GM12865 (cell line): ENCODE measurements at places on chromosomes 12 and 14.

- DNase-seq, result peak; percentile 3
Observed at GRCh38 chr14:30296931-30297405, 262.0 kb upstream of the G2E3 start.

DNA sequence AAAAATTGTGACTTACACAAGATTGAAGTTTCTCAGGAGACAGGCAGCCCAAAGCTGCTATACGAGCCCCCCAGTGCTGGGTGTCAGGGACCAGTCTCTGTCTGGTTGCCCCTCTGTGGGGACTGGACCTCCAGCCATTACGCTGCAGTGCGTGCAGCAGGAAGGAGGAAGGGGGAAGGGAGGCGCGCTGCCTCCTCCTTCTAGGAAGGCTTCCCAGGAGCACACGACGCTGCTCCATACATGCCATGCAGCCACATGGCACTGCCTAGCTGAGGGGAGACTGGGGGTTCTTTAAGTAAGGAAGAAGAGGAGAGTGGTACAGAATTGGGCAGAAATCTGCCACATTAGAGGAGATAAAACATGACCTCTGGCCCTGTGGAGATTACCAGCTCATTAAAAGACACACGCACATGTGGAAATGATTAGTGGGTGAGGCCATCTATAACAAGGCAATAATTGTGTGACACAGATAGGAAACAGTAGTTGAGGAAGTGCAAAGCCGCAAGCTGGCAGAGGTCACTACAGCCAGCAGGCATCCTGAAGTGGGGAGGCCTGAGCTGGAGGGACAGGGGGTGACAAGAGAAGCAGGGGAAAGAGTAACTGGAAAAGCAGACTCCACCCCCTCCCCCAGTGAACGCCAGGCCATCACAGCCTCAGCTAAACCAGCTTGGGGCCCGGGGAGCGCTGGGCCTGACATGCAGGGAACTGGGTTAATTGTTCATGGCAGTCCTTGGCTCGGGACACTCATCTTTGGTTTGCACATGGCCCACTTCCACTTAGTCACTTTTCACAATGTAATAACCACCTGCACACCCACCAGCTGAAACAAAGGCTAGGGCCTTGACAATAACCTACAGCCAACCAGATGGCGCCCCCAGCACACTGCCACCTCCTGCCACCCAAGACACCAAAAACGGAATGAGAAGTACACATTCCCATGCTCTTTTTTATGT is 39.6 kb downstream of the CCDC88C start:
- DNase-seq, result peak; percentile 54

DNA sequence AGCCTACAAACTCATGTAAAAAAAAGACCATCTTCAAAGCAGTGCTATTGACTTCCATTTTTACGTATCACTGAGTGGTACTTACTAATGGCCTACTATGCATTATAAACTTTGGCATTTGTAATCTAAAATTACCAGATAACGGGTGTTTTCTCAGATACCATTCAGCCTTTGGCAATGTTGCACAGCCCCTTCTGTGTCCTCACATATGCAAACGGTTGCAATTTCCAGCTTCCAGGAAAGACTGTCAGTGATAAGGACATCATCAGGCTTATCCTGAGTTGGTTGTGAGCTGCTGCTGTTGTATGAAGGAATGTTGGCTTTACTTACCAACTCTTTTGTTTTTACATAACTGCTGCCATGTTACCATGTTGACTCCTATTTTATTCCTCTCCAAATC is 1.6 kb upstream of the SLC6A13 start:
- no peak for DNase-seq

GRCh38 chr12:32454866-32455265 is 55.5 kb downstream of the FGD4 start:
- DNase-seq, result no peak

- DNase-seq, result no peak
Observed at GRCh38 chr12:105252901-105253300, 16.9 kb upstream of the APPL2 start.

DNA sequence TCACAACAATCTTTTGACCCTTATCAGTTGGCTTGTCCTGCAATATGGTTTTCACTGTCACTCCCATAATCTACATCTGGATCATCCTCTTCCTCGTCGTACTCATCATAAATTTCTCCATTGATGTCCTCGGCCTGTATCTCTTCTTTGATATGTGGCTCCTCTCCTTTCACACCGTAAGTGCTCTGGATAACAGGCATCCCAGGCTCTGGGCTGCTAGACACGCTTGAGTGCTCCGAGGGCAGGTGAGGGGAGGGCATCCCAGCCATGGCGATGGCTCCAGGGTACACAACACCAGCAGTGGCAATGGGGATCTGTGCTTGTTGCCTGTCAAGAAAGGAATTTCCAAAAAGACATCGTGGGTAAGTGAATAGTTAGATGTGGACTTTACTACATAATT is 415.3 kb downstream of the SOX5 start:
- no peak for DNase-seq

DNA sequence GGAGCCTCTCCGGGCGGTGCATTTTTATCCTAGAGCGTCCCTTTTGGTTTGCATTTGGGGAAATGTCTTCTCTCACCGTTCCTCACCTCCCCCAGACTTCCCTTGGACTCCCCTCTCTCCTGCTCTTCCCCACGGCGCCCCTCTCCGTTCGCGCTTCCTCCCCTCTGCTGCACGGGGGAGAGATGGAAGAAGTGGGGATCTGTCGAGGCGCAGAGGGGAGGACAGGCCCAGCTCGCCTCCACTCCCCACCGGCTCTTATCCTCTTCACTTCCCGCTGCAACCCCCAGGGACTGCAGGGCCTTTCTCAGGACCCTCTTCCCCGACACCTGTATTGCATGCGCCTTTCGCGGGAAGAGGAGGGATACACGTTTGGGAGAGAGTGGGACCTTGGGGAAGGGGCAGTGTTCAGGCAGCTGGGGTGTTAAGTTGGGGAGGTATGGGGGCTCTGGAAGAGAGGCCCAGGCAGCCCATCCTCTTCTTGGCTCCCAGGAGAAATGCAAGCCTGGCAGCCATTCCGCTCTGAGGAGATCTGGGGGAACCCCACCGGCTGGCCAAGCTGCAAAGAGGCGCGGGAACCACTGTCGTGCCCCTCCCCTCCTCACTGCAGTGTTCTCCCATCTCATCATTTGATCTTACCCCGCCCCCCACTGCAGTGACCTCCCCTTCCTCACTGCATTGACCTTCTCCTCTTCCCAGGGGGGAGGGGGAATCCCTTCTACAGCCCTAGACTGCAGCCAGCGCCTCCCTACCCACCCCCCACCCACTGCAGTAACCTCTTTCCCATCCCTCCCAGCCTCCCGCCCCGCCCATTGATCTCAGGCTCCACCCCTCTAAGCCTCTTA is 788 bp downstream of the ENO2 start:
- no peak for DNase-seq

DNA sequence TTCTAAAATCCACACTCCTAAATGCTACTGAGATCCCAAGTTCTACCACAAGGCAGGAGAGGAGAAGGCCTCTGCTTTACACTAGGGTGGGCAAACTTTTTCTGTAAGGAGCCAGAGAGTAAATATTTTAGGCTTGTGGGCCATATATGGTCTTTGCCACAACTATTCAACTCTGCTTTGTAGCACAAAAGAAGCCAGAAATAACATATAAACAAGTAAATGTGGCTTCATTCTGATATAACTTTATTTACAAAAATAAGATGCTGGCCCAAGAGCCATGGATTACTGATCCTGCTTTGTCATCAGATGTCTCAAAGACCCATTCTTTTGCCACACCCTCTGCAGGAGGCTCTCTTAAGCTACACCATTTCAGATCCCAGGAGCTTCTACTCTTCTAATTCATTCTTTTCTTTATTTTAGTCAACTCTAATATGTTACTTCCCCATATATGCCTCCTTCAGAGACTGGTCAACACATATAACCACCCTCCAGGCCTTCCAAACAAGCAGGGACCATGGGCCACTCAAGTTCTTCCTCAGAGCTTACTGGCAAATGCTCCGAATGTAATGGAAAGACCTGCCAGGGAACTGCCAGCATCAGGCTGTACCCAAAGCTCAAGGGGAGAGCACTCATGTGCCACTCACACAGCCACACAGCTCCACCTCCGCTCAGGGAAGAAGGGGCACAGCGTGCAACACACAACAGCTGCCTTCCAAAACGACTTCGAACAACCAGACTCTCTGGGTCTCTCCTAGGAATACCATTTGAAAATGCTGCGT is 15.6 kb downstream of the APPL2 start:
- no peak for DNase-seq

DNA sequence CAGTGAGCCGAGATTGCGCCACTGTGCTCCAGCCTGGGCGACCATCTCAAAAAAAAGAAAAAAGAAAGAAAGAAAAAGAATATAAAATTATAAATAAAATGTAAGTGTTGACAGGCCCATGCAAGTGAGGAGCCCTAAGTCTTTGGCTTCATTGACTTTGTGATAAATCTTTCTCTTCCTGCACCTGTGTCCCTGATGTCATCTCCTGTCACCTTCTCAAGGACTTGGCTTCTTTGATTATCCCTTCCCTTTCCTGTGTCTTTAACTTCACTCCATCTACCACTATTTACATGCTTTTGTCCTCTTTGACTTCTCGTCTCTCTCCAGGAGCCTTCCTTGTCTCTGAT is 33.6 kb upstream of the WNK1 start:
- no peak for DNase-seq

DNA sequence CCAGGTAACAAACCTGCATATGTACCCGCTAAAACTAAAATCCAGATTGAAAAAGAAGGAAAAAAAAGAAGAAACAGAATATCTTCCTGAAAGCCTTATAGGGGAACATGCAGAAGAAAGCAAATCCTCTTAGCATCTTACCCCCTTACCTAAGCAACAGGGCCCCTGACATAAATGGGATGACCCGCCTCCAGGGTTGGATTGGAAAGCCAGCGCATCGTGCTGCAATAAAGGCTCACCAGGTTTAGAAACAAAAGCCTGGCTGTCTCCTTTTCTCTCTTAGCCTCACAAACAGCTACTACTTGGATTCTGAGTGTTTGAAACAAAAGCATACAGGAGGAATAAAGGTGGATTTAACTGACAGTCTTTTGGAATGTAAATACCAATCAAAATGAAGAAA is 13.8 kb upstream of the ADCK1 start:
- DNase-seq, result no peak

DNA sequence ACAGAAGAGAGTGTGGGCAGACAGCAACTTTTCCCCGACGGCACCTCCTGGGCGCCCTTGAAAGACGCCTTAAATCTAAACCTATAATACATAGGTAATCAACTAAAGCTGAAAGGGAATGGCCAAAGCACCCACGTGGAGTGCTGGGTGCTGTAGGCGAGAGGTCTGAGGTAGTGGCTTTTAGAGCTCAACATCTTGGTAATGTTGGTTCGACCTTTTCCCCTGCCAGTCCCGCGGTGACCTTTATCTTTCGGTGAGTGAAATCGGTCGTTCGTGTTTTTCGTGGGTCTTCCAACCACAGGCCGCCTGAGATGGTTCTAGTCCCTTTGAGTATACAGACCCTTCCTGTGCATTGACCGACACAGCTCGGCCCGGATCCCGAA is 9.1 kb downstream of the OR6S1 start:
- peak; percentile 51 for DNase-seq

DNA sequence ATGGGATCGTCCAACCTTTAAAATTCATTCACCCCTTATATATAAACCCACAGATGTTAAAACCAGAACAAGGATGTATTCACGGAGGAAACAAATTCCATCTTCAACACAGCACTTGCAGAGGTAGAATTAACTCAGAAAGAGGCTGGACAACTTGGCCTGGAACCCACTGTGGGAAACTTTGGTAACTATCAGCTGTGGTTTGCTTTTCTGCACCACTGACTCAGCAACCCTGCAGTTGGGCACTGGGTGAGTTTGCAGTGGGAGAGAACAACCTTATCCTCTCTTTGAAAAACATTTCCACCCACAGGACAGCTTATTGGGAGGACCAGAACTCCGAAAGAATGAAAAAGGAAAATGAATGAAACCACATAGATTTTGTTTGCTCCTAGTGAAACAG is 66.3 kb downstream of the ZNF664 start:
- DNase-seq, result no peak

DNA sequence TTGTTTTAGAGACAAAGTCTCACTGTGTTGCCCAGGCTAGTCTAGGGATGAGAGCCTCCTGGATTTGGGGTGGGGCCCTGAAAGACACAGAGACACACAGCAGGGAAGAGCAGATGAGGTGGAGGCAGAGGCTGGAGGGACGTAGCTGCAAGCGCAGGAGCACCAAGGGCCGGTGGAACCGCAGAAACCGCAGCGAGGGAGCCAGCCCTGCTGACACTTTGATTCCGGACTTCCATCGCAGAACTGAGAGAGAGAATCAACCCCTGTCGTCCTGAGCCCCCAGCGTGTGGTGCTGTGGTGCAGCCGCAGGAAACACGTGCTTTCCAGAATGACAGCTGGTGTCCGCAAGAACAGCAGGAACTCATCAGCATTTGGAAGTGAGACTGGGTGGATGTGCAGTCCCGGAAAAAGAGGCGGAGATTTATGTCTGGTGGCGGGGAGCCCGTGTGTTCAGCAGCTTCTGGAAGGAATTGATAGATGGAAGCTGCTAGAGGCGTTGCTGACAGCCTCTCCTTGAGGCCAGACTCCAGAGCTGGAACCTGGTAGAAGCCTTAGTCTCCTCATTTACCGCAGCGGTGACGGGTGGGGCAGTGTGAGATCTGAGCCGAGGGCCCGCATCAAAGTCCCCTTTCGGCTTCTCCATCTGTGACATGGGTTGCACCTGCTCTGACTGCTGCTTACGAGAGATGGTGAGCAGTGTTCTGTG is 21.9 kb upstream of the KLC1 start:
- DNase-seq, result peak; percentile 90

GRCh38 chr12:54328595-54329337 is 3.8 kb downstream of the COPZ1 start:
- no peak for DNase-seq

GRCh38 chr12:91604897-91605296 is 422.3 kb upstream of the DCN start:
- DNase-seq, result no peak

DNA sequence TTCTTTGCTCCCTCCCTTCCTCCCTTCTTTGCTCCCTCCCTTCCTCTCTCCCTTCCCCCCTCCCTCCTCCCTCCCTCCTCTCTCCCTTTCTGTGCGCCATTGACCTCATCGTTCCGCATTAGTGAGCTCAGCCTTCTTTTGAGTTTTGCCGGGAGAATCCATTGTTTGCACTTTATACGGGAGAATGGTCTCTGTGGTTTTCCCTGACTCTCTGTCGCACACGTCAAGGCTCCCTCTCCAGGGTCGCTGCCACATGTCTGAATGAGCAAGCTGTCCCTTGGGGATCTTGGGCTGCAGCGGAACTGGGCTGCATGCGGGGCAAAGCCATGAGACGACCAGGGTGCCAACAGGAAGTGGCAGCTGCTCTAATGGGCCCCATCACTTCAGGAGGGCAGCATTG is 118.5 kb downstream of the GLT1D1 start:
- peak; percentile 25 for DNase-seq

GRCh38 chr12:108573317-108573716 is 10.9 kb downstream of the ISCU start:
- peak; percentile 85 for DNase-seq

DNA sequence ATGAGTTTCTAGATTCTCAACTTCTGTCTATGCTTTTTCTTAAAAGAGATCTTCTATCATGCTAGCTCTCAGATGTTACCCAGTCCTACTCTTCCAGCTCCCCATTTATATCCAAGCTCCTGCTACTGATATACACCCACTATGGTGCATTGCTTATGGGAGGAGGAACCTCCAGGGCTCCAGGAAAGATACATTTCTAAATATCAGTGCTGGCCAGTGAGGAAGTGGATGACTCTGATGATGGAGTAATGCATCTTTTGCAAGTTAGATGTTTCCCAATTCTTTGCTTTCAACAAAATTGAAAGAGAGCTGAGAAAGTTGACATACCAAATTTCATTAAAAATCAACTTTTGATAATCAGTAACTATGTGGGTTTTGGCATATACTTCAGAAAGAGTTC is 105.7 kb upstream of the RESF1 start:
- DNase-seq, result no peak

GRCh38 chr12:47889040-47889439 is 15.8 kb downstream of the VDR start:
- peak; percentile 60 for DNase-seq
